Cerebellum (tissue), 4 donors: ENCODE measurements at places on chromosomes 6 and 20. TPM values are rescaled to one million over a fixed set of nuclear protein-coding genes. Genes with fewer than 3 reads are reported as not detected.
A peak's percentile ranks its signal among the peaks of the same experiment; 100 is the strongest.

DNA sequence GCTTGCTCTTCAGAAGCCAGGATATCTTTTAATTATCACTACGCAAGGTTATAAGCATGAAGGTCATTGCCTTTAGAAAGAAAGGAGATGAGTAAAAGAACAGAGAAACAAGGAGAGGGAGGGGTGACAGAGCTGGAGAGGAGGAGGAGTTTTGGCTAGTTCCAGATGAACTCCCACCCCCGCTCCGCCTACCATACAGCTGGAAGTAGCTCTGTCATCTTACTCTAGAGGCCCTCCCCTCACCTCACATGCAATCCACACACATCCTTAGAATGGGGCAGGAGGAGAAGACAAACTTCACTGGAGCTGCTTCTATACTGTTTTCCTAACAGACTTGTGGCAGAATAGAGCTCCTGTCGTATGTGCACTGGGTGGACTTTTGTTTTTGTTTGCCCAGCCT lies 144.7 kb downstream of the SCML4 start:
- DNase-seq, result no peak

DNA sequence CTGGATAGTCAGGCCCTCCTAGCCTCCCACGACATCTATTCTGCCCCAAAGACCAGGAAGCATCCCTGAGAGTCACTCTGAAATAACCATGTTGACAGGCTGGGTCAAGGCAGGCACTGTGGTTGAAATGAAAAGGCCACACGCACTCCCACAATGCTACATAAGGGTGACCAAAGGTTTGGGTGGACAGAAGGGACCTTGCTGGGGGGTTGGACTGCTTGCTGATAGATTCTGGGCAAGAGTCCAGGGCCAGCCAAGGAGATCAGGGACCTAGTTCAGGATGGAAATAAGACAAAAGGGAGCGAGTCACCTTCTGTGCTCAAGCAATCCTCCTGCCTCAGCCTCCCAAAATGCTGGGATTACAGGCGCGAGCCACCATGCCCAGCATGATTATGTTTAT lies 32.5 kb upstream of the DSN1 start:
- DNase-seq, result peak; percentile 72

- DNase-seq, result peak; percentile 28
Observed at GRCh38 chr20:14055127-14055742, 59.9 kb downstream of the MACROD2 start.

- DNase-seq, result peak; percentile 46
Observed at GRCh38 chr20:63411898-63412631, 50.9 kb upstream of the CHRNA4 start.

Gene SAPCD1
- total RNA-seq, result not detected

Gene PI3
- total RNA-seq, result not detected

Gene KIAA0408
- 74.0 TPM for total RNA-seq
